ENCODE measurements at places on chromosomes 1 and 21. TPM values are rescaled to one million over a fixed set of nuclear protein-coding genes. Genes with fewer than 3 reads are reported as not detected.

GRCh38 chr1:93778457-93778856 lies 96.8 kb upstream of the BCAR3 start:
- DNase-seq: no peak

- DNase-seq: no peak
Observed at GRCh38 chr1:24411963-24412362, 1.6 kb downstream of the STPG1 start.

- no peak for DNase-seq
Observed at GRCh38 chr1:163291461-163291860, 30.3 kb upstream of the NUF2 start.

GPR157 gene
- 0.85 TPM for polyA plus RNA-seq

KIF26B gene
- polyA plus RNA-seq: 0.28 TPM

CYP4A11 gene
- polyA plus RNA-seq: not detected

Measured in GM23338 (cell line).